ENCODE measurements at places on chromosomes 1 and 21. TPM values are rescaled to one million over a fixed set of nuclear protein-coding genes. Genes with fewer than 3 reads are reported as not detected.

ALX3 gene
- not detected for polyA plus RNA-seq

IQGAP3 gene
- not detected for polyA plus RNA-seq

GRCh38 chr1:7103874-7104273, 318.6 kb downstream of the CAMTA1 start:
- DNase-seq = no peak

DNA sequence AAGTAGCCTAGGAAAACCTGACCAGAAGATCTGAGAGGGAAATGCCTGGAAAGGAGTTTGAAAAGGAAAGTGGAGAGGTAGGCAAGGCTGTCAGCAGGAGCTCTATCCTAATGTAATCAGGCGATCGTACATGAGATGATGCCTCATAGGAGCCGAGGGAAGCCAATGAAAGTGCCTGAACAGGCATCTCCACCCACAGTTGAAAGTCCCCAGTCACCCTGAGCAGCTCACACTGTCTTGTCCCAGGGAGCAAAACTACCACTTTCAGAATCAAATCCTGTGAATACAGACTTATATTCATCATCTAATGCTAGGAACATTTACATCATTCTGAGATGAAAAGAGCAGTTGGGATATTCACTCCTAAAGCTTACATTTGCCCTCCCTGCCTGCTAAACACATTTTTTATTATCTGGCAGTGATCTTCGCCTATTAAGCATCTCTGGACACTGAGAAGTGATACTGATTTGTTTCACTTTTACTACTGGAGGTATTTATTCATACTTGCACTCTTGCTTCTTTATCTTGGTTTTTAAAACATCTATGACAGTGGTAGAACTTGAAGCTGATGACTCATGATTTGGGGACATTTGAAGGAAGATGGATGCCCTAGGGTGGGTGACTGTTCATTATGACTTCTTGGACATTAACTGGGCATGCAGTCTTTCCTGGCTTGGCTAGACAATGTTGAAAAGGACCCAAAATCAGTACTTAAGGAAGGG, 221.6 kb downstream of the SEC16B start:
- DNase-seq = no peak

BARHL2 gene
- polyA plus RNA-seq = not detected

KCNK2 gene
- not detected for polyA plus RNA-seq

GRCh38 chr1:204971517-204972336, 71.3 kb upstream of the CNTN2 start:
- no peak for DNase-seq

GRCh38 chr1:73766786-73767348, 431.1 kb downstream of the LRRIQ3 start:
- DNase-seq = no peak

OR2T2 gene
- not detected for polyA plus RNA-seq

DNA sequence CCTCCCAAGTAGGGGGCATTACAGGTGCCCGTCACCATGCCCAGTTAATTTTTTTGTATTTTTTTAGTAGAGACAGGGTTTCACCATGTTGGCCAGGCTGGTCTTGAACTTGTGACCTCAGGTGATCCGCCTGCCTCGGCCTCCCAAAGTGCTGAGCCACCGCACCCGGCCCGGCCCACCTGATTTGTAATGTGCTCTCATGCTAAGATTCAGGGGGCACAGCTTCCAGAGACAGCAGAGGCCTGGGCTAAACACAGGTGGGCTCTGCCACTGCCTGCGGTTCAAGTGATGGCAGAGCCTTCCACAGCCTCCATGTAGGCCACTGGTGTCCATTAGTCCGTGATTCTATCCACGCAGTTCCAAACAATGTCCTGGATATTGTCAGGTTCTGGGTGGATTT, 98.4 kb downstream of the PDE9A start:
- DNase-seq = no peak

DNA sequence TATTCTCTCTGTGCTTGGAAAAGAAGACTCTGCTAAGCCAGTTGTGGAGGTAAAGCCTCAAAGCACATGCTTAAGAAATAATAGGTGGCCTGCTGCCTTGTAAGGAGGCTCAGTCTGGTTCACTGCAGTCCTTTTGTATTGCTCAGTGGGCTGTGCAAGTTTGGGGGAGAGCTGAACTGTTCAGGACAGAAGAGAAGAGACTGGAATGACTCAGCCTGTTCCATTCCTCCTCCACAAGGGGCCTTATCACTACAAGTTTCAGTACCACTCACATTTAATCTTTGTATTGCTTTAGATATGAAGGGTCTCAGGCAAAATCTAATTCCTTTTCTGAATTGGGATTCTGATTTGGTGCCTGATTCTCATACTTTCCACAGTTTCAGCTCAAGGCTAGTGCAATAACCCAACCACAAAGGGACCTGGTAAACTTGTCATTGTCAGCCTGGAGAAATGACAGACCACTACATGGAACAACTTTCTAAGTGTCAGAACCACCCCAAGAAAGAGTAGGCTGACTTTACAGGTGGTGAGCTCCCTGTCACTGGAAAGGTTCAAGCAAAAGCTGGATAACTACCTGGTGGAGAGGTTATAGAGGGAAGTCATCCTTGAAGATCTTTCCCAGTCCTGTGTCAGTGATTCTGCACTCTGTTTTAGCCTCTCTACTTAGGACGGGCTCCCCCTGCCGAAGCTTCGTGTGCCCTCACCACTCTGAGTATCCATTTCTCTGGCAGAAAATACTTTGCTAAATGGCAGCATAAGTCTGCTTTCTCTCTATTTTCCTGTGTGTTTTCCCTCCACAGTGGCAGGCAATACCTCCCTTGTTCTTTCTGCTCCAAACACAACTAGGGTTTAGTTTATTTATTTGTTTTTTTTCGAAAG, 162.9 kb upstream of the GJB5 start:
- DNase-seq = no peak

DNA sequence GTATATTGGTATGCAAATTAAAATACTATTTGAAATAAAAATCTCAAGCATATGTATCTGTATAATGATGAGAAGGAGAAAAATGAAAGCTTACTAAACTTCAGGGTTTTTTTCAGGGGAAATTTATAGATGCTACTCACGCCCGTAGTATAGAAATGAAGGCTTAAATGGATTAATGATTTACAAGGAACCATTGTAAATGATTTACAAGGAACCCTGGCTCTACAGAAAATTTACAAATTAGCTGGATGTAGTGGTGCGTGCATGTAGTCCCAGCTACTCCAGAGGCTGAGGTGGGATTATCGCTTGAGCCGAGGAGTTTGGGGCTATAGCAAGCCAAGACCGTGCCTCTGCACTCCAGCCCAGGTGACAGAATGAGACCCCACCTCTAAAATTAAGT, 150.5 kb downstream of the PCBP3 start:
- DNase-seq = no peak

- no peak for DNase-seq
Measured at GRCh38 chr21:39647476-39647875, 34.7 kb downstream of the B3GALT5 start.

LCE1C gene
- not detected for polyA plus RNA-seq

GRCh38 chr1:106768501-106768900, 288.0 kb upstream of the PRMT6 start:
- DNase-seq = no peak

DNA sequence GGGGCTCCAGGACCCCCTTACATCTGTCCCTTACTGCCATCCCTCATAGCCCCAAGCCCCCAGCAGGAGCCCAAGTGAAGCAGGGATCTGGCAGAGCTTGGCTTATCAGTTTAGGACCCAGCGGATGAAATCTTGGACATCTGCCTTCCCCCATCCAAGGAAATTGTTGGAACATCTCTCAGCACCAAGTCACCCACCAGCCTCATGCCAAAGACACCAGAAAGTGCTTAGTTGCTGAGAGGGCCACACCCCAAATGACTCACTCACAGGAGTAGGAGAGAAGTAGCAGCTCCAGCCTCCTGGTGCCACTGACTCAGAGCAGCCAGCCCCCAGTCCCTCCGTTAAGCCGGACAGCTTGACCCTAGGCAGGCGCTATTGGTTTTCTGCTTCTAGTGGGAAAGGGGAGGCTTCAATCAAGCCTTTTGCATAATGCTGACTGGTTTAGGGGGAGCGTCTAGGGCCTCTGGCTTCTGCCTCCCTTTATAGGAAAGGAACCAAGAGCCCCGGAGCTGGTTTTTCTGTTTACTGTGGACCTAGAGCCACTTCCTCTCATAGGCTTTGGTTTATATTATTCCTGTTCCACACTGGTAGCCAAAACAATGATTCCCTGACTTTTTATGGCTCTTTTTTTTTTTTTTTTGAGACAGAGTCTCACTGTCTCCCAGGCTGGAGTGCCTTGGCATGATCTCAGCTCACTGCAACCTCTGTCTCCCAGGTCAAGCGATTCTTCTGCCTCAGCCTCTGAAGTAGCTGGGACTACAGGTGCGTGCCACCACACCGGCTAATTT, 114.2 kb upstream of the IPO9 start:
- no peak for DNase-seq

GRCh38 chr1:202619505-202619904, 90.7 kb downstream of the SYT2 start:
- DNase-seq = no peak

CELA3A gene
- polyA plus RNA-seq = not detected

DNA sequence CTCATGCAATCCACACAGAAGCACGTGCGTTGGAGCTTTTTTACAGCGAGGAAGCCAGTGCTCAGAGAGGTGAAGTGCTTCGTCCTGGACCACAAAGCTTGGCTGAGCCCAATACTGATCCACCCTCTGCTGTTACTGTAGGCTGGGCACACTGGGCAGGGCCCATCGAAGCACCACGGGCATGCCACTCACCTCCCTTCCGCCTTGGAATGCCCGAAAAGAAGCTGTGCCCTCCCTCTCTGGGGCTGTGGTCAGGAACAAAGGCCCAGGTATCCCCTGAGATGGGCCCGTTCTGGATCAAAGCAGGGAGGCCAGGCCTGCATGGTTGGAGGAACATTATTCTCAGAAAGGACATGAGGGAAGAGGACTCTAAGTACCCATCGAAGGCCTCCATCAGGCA, 206.7 kb upstream of the C1orf174 start:
- no peak for DNase-seq

FBXO44 gene
- polyA plus RNA-seq = 11.3 TPM

LMX1A gene
- polyA plus RNA-seq = not detected

DNA sequence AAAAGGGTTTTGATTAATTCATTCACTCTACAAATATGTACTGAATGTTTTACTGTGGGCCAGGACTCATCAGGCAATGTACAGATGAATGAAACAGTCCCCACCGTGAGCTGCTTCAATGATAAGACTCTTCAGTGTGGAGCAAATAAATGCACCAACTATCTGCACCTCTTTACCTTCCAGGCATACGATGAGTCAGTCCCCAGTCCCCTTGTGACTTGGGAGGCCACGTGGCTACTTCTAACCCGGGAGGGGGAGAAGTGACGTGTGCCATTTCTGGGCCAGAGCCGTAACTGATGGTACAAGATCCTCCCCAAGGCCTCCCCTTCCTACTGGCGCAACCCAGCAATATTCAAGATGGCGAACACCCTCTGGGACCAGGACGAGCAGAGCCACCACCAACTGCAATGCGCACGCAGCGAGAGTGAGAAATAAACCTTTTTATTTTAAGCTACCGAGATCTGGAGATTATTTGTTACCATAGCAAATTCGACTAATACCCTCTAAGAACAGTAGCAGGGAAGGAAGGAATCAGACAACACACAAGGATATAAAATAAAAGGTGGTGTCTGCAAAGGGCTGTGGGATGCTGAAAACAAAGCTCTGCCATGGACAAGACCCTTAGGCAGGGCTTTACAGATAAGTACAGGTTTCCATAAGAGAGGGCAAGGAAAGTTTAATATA, 74.5 kb downstream of the NPHP4 start:
- DNase-seq = no peak

- no peak for DNase-seq
Measured at GRCh38 chr1:147185432-147185831, 13.2 kb upstream of the PRKAB2 start.

ZFP69B gene
- polyA plus RNA-seq = 3.6 TPM

DNA sequence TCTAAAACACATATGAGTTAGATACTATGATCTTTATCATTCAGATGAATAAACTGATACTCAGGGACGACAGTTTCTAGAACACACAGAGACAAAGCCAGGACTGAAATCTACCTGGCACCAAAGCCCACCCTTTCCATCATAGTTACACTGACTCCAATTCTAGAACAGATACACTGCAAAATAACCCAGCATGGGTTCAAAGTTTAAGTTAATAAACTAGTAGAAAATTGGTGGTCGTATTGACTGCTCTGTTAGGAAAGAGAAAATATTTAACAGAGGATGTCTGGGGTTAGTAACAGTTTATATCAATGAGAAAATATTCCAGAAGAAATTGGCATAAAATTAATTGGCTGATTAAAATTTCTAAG, 60.8 kb upstream of the BCL9 start:
- no peak for DNase-seq

DNA sequence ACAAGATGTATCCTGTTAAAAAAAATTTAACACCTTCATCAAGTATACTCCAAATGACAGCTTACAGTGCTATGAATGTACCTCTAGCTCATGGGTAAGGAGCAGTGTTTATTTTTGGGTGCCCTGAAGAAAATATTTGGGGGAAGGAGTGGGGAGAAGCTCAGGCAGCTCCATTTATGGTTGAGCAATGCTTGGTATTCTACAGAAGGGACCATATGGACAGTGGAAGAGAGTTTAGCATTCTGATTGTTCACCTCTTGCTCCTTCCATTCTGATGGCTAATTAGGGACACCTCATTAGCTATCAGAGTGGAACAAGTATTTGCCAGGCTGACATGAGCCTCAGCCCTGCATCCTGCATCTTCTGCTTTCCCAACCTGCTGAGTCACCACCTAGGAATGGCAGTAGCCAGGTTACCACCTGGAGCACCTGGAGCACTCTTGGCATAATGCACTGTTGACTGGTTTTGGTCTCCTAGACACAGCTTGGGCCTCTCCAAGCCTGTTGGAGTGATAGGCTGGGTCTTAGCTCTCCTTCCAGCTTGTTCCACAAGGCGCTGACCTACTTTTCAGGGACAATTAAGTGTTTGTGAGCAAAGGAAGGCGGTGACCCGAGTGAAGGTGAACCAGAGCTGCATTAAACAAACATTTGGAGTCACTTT, 62.0 kb upstream of the MACF1 start:
- DNase-seq = no peak

- no peak for DNase-seq
Measured at GRCh38 chr21:43911015-43911934, 46.3 kb downstream of the AGPAT3 start.

DNA sequence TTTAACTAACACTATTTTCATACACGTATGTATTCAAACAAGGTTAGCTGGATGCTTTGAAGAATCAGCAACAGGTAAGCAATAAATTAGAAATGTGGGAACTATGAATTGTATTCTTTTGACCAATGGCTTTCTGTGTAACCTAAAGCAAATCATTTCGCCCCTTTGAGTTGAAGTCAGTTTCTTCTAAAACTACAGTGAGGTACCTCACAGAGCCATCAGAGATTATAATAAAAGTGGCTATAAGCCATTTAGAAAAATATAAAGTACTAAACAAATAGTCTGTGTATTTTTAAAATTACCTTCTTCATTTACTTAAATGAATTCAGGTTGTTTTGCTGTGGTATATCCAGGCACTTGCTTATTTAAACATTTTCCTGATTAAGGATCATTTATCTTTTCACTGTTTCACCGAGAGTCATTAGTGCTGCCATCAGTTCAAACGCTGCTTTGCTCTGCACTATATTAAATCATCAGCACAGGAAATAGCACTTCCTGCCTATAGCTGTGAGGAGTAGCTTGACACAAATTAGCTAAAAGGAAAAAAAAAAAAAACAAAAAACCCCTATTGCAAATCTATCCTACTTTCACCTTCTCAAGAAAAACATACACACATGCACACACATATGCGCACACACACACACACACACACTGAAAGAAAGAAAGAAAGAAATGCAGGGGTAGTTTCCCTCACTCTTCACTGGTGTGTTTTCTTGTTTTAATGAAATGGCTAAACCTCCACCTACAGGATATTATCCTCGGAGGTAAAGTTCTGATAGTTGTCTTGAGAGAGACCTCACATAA, 39.8 kb upstream of the C1orf105 start:
- DNase-seq = peak; percentile 82
